Calu3 (cell line): ENCODE measurements at places on chromosomes 1 and 21.

GRCh38 chr1:222372221-222372620 lies 175.7 kb downstream of the HHIPL2 start:
- DNase-seq, result no peak

- no peak for DNase-seq
Observed at GRCh38 chr1:43072314-43072713, 99.8 kb downstream of the EBNA1BP2 start.

GRCh38 chr1:29324202-29324601 lies 87.9 kb downstream of the PTPRU start:
- DNase-seq, result no peak

DNA sequence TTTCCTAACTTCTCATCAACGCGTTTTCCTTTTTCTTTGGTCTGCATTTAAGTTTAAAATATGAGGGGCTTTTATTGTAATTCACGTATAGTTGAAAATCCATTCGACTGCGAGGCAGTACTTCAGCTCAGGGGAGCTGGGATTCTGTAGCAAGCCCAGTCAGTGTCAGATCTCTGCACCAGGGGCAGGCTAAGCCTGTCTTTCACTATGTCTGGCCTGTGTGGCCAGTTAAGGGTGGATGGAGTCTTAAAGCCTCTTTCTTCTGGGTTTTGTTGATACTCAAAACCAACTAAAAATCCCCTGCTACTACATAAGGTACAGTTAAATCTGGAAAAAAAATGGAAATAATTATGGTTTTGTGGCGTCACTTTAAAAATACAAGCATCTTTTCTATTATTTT lies 124.7 kb downstream of the TYW3 start:
- no peak for DNase-seq

- no peak for DNase-seq
Observed at GRCh38 chr1:231103961-231104360, 57.9 kb upstream of the TRIM67 start.

GRCh38 chr1:67190942-67191341 lies 24.7 kb downstream of the IL23R start:
- no peak for DNase-seq

DNA sequence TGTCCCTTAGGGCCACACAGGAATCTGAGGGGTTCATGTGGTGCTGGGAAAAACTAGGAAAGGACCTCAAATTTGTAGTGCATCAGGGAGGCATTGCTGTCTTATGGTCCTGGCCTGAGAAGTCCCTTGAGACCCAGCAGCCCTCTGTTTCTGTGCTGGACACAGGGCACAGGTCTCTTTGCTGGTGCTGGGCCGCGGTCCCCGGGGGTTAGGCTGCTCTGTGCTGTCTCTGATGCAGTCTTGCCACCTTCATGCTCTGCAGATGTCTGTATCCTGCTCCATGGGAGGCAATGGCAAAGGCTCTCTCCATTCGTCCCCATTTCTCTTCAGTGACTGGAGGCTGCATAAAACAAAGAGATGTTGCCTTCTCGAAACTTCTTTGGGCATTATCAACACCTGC lies 13.0 kb downstream of the EDARADD start:
- no peak for DNase-seq
